ENCODE measurements at places on chromosomes 13 and 19. TPM values are rescaled to one million over a fixed set of nuclear protein-coding genes. Genes with fewer than 3 reads are reported as not detected.
A peak's percentile ranks its signal among the peaks of the same experiment; 100 is the strongest.

The TMEM238 gene
- not detected for polyA plus RNA-seq

The S1PR4 gene
- 28.5 TPM for polyA plus RNA-seq

DNA sequence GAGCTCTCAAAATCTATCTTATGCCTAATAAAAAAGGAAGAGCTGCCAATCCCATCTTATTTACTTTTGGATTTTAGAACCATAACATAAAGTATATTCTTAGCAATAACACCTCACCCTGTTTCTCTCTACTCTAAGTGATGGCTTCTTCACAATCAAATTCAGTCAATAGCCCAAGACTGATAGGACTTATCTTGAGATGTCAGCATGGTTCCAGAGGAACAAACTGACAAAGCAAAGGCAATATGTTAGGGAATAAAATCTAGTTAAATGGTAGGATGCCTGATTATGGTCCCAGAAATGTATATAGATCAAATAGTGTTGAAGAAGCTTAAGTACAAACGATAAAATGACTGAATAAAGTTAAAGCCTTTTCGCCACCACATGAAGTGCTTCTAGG is 36.3 kb downstream of the DACH1 start:
- no peaks in the 10 kb centered on the region for H3K27me3 ChIP-seq
- DNase-seq: no peak
- no peaks in the 10 kb centered on the region for H3K36me3 ChIP-seq
- H3K4me3 ChIP-seq: peak overlapping the region; percentile 27
- peaks cover 25% of the 10 kb centered on the region for H3K4me1 ChIP-seq

DNA sequence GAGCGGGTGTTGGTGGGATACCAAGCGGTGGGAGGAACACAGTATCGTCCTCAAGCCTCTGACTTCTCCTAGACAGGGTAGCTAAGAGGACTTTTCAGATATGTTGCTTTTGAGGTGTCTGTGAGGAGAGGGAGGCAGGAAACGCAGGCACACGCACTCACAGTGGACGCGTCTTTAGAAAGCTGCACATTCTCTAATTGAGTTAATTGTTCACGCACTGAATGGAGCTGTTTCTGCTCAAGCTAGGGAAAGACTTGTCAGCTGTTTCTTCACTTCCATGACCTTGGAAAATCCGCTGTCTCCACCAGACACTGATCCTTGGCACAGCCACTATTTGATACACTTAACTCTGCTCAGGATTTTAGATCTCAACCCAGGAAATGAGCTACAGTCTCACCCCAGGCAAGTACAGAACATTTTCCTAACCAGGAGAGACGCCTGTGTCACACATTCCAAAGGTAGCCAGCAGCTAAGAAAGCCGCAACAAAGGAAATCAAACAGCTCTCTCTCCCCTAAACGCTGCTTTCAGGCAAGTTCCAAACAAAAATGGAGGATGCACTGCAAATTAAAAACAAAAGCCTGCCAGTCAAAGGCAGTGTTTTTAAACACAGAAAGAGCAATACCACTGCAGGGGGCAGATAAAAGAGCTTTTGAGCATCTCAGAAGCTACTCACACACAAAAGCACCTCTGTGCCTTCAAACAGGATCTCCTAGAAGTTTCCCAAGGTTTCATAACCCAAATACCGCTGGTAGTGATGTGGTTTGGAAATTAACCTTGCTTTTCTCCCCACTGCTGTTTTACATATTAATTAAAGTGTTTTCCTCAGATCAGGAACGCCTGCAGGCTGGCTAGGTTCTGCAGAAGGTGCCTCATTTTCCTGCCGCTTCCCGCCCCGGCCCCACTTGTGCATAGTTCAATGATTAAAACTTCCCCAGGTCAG is 57.3 kb downstream of the IRS2 start:
- no peaks in the 10 kb centered on the region for H3K27me3 ChIP-seq
- no peaks in the 10 kb centered on the region for H3K36me3 ChIP-seq
- no peak for DNase-seq

The PMIS2 gene
- not detected for polyA plus RNA-seq

DNA sequence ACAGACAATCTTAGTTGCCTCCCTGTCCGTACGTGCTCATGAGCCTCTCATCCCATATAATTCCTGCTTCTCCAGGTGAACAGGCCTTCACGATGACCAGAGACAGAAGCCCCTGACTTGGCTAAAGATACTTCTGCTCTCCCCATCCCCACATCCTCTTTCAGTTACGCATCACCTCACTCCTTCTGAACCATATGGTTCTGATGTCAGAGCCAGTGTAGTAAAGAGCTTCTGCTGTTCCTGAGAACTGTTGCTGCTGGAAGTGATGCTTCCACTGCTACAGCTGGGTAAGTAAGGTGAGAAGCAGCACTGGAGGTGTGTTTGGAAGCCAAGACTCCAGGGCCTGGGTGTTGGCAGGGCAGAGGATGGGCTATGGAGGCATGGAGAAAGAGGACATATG is 12.9 kb downstream of the SIGLECL1 start:
- H3K36me3 ChIP-seq: no peaks in the 10 kb centered on the region
- DNase-seq: no peak
- H3K27me3 ChIP-seq: no peaks in the 10 kb centered on the region
- H3K4me1 ChIP-seq: peaks cover 1% of the 10 kb centered on the region
- H3K4me3 ChIP-seq: no peak overlapping the region
- no peak overlapping the region for H3K27ac ChIP-seq

The SIGLEC12 gene
- polyA plus RNA-seq: 1.3 TPM

DNA sequence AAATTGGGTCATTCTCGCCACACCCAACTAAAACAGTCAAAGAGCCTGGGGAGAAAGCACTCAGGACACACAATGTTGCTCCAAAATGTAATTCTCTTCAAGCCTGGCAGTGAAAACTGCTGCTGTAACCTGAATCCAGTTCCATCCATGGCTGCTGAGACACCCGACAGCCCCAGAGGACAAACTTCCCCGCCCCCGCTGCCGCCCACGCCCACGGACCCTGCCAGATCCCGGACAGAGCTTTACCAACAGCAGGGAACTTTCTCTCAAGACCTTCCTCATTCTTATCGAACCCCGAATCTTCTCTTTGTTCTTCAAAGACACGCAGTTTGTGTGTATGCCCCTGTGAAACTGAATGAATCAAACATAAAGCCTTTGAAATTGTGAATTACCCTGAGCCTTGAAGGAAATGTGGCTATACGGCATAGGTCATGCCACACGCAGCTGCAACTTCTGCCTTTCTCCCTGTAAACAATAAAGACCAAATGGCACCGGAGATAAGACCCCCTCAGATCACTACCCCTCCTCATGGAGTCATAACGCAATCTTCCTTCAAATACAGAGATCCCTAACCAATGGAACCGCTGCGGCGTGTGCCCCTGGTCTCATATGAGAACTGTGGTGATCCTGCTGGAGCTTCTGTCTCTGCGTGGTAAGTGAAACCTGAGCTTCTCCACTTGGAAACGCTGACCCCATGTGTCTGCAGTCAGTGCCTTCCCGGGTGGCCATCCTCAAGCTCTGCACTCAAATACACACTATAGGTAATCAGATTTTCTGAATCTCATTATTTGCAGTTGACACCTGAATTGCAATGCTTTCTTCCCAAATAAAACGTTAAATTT is 4.8 kb upstream of the LAMP1 start:
- H3K27ac ChIP-seq: no peak overlapping the region
- peak overlapping the region; percentile 0 for H3K4me3 ChIP-seq
- H3K4me1 ChIP-seq: peaks cover 27% of the 10 kb centered on the region
- no peaks in the 10 kb centered on the region for H3K36me3 ChIP-seq
- H3K27me3 ChIP-seq: peaks cover 35% of the 10 kb centered on the region

DNA sequence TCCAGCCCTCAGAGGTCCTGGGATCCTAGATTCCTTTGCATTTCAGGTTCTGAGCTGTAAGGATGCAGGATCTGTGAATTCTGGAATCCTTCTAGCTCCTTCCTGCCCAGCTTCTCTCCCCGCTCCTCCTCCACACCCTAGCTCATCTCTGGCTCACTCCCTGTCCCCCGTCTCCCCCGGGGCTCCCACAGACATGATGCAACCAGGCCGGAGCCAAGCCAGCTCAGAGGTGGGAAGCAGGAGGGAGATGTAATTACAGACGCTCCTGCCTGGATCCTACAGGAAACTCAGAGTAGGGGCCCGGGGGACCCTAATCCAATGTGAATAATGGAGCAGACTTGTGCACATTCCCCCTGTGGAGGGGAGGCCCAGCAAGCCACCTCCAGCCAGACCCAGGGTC is 4.5 kb downstream of the GNG8 start:
- peaks cover 6% of the 10 kb centered on the region for H3K27me3 ChIP-seq

The EXOC3L2 gene
- polyA plus RNA-seq: not detected

DNA sequence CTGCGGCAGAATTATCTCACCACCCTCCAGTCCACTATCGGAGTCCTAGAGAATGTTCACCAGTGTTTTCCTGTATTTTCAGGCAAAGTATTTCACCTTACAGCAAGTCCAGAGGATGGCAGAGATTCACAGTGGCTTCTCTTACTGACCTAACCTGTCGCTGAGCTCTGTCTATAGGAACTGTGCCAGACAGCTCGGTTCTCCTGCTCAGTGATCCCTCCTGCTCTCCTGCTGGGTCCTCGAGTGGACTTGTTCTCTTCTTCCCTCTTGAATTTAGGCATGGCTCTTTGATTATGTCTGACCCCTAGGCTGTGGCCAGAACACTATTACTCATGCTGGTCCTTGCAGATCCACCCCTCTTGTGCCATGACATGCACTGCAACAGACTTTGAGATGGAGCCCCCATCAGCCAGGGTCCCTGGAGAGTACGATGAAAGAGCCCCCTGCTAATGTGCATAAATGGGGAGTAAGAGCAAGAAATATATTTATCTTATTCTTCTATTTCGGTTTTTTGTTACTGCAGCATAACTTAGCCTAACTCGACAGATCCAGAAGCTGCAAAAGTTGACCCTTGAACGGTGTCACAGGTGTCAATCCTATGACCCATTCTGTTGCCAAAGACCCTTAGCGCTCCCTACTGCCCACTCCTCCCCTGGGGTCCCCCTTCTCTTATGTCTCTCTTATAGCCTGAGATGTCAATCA is 439.4 kb downstream of the ZNF536 start:
- H3K4me1 ChIP-seq: no peaks in the 10 kb centered on the region
- no peak overlapping the region for H3K27ac ChIP-seq
- no peaks in the 10 kb centered on the region for H3K27me3 ChIP-seq
- DNase-seq: no peak
- no peaks in the 10 kb centered on the region for H3K36me3 ChIP-seq

- no peaks in the 10 kb centered on the region for H3K4me1 ChIP-seq
- H3K4me3 ChIP-seq: no peak overlapping the region
- DNase-seq: peak; percentile 28
- no peaks in the 10 kb centered on the region for H3K36me3 ChIP-seq
- H3K27ac ChIP-seq: no peak overlapping the region
These were observed 35.6 kb upstream of the TPTE2 start for GRCh38 chr13:19596960-19597361.

DNA sequence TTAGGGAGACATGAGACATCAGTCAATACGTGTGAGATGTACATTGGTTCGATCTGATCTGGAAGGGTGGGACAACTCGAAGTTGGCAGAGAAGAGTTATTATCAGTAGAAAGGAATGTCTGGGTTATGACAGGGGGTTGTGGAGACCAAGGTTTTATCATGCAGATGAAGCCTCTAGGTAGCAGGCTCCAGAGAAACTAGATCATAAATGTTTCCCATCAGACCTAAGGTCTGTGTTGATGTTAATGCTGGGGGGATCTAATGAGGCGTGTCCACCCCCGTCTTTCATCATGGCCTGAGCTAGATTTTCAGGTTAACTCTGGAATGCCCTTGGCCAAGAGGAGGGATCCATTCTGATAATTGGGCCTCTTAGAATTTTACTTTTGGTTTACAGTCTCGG is 187.0 kb upstream of the KL start:
- no peak overlapping the region for H3K4me3 ChIP-seq
- H3K27ac ChIP-seq: no peak overlapping the region
- DNase-seq: no peak
- H3K4me1 ChIP-seq: no peaks in the 10 kb centered on the region
- no peaks in the 10 kb centered on the region for H3K27me3 ChIP-seq

All from CD14-positive monocyte (primary cell).